GM23248 (cell line): ENCODE measurements at places on chromosomes 4 and X. TPM values are rescaled to one million over a fixed set of nuclear protein-coding genes. Genes with fewer than 3 reads are reported as not detected.

GRCh38 chrX:129403974-129404669 is 119.2 kb downstream of the SMARCA1 start:
- H3K27me3 ChIP-seq, result no peaks in the 10 kb centered on the region
- no peak for DNase-seq
- H3K4me1 ChIP-seq, result no peaks in the 10 kb centered on the region
- H3K27ac ChIP-seq, result no peak overlapping the region
- H3K36me3 ChIP-seq, result no peaks in the 10 kb centered on the region

DNA sequence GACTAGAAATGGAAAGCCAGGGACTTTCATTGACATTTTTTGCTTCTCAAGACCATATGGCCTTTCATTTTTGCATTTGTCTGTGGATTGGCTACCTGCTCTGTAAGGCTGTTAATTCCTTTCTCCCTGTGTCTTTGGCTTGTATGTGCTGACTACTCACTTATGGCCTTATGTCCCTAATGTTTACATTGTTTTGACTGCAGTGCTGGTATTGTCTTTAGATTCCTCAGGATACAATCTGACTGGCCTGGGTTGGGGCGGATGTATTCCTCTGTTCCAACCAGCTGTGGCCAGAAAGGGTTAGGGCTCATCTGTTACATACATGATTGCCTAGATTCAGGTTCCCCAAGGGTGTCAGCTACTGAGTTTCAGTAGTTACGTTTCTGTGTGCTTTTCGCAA is 108.1 kb downstream of the RAPGEF2 start:
- H3K27ac ChIP-seq, result no peak overlapping the region
- H3K27me3 ChIP-seq, result no peaks in the 10 kb centered on the region
- DNase-seq, result no peak
- H3K36me3 ChIP-seq, result no peaks in the 10 kb centered on the region
- H3K4me3 ChIP-seq, result no peak overlapping the region
- peaks cover 8% of the 10 kb centered on the region; the same call in 1 of the 2 replicates for H3K4me1 ChIP-seq

- no peaks in the 10 kb centered on the region for H3K36me3 ChIP-seq
- no peaks in the 10 kb centered on the region for H3K4me1 ChIP-seq
- H3K27me3 ChIP-seq, result no peaks in the 10 kb centered on the region
- peak; percentile 28 for DNase-seq
Measured at GRCh38 chrX:71095981-71096759, 519 bp downstream of the FOXO4 start.

- no peak overlapping the region for H3K4me3 ChIP-seq
- no peak overlapping the region for H3K27ac ChIP-seq
- 0 out of 2 replicates have a peak, but pooled peaks cover 6% of the 10 kb centered on the region for H3K4me1 ChIP-seq
- H3K27me3 ChIP-seq, result no peaks in the 10 kb centered on the region
- no peaks in the 10 kb centered on the region for H3K36me3 ChIP-seq
- no peak for DNase-seq
Measured at GRCh38 chrX:18828832-18829404, 121.5 kb downstream of the PPEF1 start.

- no peak for DNase-seq
- H3K27ac ChIP-seq, result no peak overlapping the region
- no peaks in the 10 kb centered on the region for H3K27me3 ChIP-seq
- no peaks in the 10 kb centered on the region for H3K36me3 ChIP-seq
- H3K4me3 ChIP-seq, result no peak overlapping the region
Measured at GRCh38 chrX:103556963-103557612, 28.2 kb upstream of the TCEAL4 start.

DNA sequence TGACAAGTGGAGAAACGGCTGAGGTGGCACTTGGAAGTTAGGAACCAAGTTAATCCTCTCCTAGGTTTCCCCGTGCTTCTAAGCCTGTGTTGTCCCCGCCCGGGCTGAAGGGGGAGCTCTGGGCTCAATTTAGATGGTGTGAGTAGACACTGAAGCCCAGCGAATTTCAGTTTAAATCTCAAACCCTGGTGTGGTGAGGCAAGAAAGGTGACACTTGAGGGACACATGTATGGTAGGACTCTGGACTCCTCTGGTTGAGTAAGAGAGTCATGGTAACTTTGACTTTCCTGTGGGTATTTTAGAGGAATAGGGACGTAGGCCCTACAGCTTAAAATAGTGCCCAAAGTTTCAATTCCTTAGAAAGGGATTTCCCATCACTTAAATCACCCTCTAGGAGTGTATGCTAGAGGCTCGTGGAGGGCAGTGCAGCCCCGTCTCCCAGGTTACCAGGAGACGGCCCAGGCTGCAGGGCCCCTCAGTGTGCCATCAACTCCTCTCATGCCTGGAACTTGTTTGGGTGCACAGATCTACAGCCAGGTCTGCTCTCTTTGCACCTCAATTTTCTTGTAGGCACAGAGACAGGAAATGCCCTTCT is 24.0 kb downstream of the HAND2 start:
- no peaks in the 10 kb centered on the region for H3K27me3 ChIP-seq
- no peaks in the 10 kb centered on the region; the same call in 1 of the 2 replicates for H3K36me3 ChIP-seq
- H3K27ac ChIP-seq, result no peak overlapping the region
- H3K4me1 ChIP-seq, result no peaks in the 10 kb centered on the region

DNA sequence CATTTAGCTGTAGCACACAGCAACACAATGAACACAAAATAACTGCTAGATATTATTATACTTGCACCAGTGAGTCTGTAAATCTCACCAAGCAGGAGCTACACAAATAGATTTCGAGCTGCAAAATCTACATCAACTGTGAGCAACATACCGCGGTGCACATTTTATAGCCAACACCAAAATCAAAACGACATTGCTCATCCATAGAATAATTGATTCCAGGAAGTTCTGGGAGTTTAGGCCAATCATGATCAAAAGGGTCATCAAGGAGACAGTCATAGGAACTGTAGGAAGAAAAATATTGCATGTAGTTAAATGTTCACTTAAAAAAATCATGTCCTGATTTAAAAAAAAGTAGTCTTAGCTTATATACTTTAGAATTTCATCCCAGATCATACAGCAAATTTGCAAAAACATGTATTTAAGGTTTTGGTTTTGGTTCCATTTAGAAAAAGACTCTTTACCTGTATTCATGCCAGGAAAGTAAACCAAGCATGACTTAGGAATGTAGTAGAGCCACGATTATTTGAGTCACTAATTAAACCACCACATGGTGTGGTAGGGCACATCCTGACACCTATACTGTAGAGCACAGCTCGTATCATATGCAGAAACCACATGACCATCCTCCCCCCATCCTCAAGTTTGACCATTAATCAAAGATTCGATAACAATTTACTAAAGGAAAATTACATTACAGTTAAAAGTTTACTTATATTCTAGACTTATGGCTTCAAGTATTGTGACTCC is 250.4 kb downstream of the ADAMTS3 start:
- peaks cover 46% of the 10 kb centered on the region for H3K4me1 ChIP-seq
- H3K4me3 ChIP-seq, result no peak overlapping the region
- H3K36me3 ChIP-seq, result no peaks in the 10 kb centered on the region
- H3K27me3 ChIP-seq, result no peaks in the 10 kb centered on the region

- no peak overlapping the region for H3K27ac ChIP-seq
- H3K4me3 ChIP-seq, result no peak overlapping the region
- DNase-seq, result peak; percentile 51
- H3K36me3 ChIP-seq, result no peaks in the 10 kb centered on the region
Measured at GRCh38 chrX:103941201-103941975, 21.0 kb upstream of the TMSB15B start.

GRCh38 chr4:162170509-162170908 is 6.7 kb upstream of the FSTL5 start:
- no peaks in the 10 kb centered on the region for H3K4me1 ChIP-seq
- no peak for DNase-seq
- H3K4me3 ChIP-seq, result no peak overlapping the region
- no peaks in the 10 kb centered on the region for H3K27me3 ChIP-seq

DNA sequence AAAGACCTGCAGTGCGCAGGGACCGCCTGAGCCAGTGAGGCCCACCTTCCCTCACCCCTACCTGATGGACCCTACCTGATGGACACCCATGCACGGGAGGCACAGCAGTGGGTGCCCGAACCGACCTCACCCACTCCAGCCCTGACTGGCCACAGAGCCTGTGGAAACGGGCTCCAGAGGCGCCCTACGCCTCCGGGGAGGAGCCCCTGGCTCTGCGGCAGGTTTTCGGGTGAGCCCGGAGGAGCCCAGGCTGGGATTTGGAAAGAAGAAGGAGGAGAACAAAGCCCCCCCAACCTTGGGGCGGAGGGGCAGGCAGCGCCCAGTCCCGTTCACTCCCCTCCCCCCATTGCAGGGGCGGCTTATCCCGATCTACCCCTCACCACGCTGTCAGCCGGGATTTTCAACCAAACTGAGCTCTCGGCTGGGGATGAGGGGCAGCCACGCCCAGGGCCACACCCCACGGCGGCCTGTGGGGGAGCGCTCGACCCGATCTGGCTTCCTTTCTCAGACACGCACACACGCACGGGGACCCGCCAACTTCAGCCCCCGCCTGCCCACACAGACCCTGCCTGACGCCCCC is 675 bp downstream of the L1CAM start:
- no peak overlapping the region for H3K4me3 ChIP-seq
- no peak overlapping the region for H3K27ac ChIP-seq
- no peak for DNase-seq
- H3K36me3 ChIP-seq, result no peaks in the 10 kb centered on the region
- H3K4me1 ChIP-seq, result no peaks in the 10 kb centered on the region

DNA sequence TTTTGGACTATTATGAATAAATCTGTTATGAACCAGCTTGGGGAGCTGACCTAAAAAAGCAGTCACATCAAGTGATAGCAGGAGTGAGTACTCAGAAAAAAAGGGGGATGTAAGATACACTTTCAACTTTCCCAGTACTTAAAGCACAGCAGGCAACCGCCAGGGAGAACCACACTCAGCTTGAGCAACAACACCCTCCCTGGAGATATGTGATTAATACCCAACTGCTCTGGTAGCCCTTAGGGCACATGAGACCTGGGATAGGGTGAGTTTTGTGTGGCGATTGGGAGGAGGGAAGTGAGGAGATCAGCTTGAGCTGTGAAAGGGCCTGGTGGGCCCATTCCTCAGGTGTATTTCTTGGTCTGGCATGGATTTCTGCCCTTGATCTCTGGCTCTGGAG is 220.3 kb upstream of the SFRP2 start:
- H3K4me1 ChIP-seq, result peaks cover 22% of the 10 kb centered on the region
- no peaks in the 10 kb centered on the region for H3K36me3 ChIP-seq
- peak; percentile 53 for DNase-seq
- H3K27ac ChIP-seq, result no peak overlapping the region
- no peaks in the 10 kb centered on the region for H3K27me3 ChIP-seq
- H3K4me3 ChIP-seq, result no peak overlapping the region

DNA sequence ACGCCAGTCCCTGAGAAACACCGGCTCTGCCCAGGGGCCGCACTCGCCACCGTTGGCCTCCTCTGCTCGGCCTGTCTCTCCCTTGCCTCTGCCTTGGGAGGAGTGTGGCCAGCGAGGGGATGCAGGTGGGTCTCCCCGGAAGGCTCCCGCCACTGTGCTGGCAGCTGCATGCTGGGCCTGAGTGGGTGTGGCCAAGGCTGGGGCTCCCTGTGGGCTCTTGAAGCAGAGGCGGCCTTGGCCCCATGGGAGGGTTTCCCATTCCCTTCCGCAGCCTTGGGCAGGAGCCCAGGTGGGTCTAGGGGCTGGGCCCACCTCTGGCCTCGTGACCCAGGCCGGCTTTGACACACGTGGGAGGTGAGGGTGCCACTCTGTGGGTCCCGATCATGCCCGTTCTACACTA is 19.1 kb downstream of the FGFRL1 start:
- no peak overlapping the region for H3K4me3 ChIP-seq
- H3K36me3 ChIP-seq, result no peaks in the 10 kb centered on the region
- no peak overlapping the region for H3K27ac ChIP-seq

GRCh38 chr4:168028970-168029597 is 63.3 kb upstream of the ANXA10 start:
- DNase-seq, result peak; percentile 34
- H3K4me3 ChIP-seq, result no peak overlapping the region
- H3K27me3 ChIP-seq, result no peaks in the 10 kb centered on the region
- no peaks in the 10 kb centered on the region for H3K4me1 ChIP-seq

The TLR6 gene
- polyA plus RNA-seq, result 0.36 and 0.37 TPM in 2 replicates

The GTPBP6 gene
- polyA plus RNA-seq, result 28.1 TPM in 2 replicates

The PAGE3 gene
- polyA plus RNA-seq, result not detected in 2 replicates

The NMU gene
- 0.61 TPM in 1 of 2 replicates, not detected in the other for polyA plus RNA-seq

The S100G gene
- not detected in 2 replicates for polyA plus RNA-seq

The XAGE2 gene
- not detected in 2 replicates for polyA plus RNA-seq

The HSFX1 gene
- polyA plus RNA-seq, result 0.09 TPM in 1 of 2 replicates, not detected in the other
